Immature natural killer cell (primary cell): ENCODE measurements at places on chromosomes 6 and 20.
A peak's percentile ranks its signal among the peaks of the same experiment; 100 is the strongest.

- peak within 1 kb of the TSS; percentile 88 for H3K27ac ChIP-seq
- peak within 1 kb of the TSS; percentile 98 for H3K4me3 ChIP-seq
- peaks cover 28% of the 10 kb centered on the region for H3K4me1 ChIP-seq
- H3K27me3 ChIP-seq = peaks cover 5% of the 10 kb centered on the region
- peaks cover 5% of the 10 kb centered on the region for H3K36me3 ChIP-seq
- peak; percentile 94 for DNase-seq
Measured at GRCh38 chr6:97282726-97283617, at the start of gene MMS22L. Gene MMS22L (minus strand): TSS chr6:97283216. CDS start chr6:97282477, 739 bp downstream.

DNA sequence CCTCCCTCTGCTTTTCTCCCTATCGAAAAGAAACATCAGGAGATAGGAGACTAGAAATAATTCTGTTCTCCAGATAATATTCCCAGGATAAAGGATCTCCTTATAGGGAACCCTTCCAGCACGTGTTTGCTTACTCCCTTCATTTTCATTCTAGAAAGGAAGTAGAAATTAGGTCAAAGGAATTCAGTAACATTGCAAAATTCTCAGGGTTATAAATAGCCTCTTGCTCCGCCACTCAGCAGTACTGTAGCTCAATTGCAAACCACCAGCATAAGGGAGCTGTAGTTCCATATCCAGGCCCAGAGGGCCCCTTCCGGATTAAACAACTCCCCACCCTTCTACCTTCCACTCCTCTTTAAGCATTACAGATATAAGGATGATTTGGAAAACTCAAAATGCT lies 6.2 kb downstream of the ELMO2 start:
- H3K36me3 ChIP-seq = peaks cover 10% of the 10 kb centered on the region
- DNase-seq = no peak
- H3K27me3 ChIP-seq = peaks cover 2% of the 10 kb centered on the region
- peak overlapping the region; percentile 87 for H3K4me3 ChIP-seq

DNA sequence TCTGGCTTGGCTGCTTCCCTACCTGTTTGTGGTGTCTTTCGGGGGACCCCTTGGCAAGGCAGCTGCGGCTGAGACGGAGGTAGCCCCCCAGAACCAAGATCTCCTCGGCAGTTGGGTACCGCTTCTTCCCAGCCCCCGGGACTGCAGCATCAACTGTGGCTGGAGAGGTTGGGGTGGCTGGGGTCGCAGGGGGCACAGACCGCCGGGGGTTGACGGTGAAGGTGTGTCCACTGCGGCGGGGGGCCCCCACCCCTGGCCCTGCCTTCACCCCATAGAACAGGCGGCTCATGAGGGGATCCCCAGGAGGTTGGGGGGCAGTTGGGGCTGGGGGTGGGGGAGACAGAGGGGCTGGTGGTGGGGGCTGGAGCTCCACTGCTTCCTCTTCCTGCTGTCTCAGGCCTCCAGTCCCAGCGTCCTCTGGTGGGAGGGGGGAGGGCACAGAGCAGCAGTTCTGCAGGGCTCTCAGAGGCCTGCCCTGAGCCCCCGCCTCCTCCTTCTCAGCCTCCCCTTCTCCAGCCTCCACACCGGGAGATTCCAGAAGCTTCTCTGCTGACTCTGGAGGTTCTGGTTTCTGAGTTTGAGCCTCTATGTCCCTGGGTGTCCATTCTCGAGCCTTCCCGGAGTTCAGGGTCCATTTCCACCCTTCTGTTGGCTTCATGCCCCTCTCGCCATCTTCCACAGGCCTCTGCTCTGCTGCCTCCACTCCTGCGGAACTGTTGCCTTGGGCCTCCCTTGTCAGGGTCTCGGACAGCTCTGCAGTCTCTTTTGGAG lies 1.9 kb downstream of the PPP1R18 start:
- H3K27ac ChIP-seq = peak overlapping the region; percentile 100
- DNase-seq = peak; percentile 43
- H3K27me3 ChIP-seq = peaks cover 16% of the 10 kb centered on the region
- H3K4me1 ChIP-seq = peaks cover 69% of the 10 kb centered on the region
- H3K36me3 ChIP-seq = peaks cover 25% of the 10 kb centered on the region

DNA sequence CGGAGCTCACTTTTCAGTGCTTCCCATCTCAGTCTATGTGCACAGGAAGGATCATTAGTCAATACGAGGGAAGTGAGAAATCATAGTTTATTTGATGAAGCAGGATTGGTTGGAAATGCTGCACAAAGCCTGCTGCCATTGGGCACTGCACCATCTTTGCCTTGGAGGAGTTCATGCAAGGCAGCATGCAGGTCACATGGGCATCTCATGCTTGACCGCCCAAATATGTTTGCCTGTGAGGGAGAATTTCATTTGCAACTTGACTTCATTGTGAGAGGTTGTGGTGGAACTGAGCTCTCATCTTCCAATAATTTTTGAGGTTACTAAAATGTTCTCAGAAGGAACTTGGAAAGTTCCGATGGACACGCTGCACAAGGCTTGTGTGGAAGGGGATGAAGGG lies 83.9 kb upstream of the SYNDIG1 start:
- H3K4me3 ChIP-seq = no peak overlapping the region
- peaks cover 18% of the 10 kb centered on the region for H3K4me1 ChIP-seq
- H3K27ac ChIP-seq = no peak overlapping the region
- DNase-seq = no peak
- no peaks in the 10 kb centered on the region for H3K36me3 ChIP-seq
- peaks cover 6% of the 10 kb centered on the region for H3K27me3 ChIP-seq

GRCh38 chr20:33947709-33948295 lies 45.9 kb upstream of the RALY start:
- peaks cover 3% of the 10 kb centered on the region for H3K27me3 ChIP-seq
- H3K4me3 ChIP-seq = no peak overlapping the region
- H3K36me3 ChIP-seq = peaks cover 4% of the 10 kb centered on the region
- no peak overlapping the region for H3K27ac ChIP-seq

- H3K4me1 ChIP-seq = no peaks in the 10 kb centered on the region
- no peak for DNase-seq
- H3K4me3 ChIP-seq = no peak overlapping the region
- H3K36me3 ChIP-seq = no peaks in the 10 kb centered on the region
- H3K27me3 ChIP-seq = no peaks in the 10 kb centered on the region
Measured at GRCh38 chr20:57048027-57048869, 218.2 kb downstream of the BMP7 start.

GRCh38 chr6:56713254-56713672 lies 70.6 kb upstream of the DST start:
- H3K4me3 ChIP-seq = no peak overlapping the region
- no peaks in the 10 kb centered on the region for H3K4me1 ChIP-seq
- H3K27ac ChIP-seq = no peak overlapping the region
- no peak for DNase-seq
- H3K27me3 ChIP-seq = no peaks in the 10 kb centered on the region

DNA sequence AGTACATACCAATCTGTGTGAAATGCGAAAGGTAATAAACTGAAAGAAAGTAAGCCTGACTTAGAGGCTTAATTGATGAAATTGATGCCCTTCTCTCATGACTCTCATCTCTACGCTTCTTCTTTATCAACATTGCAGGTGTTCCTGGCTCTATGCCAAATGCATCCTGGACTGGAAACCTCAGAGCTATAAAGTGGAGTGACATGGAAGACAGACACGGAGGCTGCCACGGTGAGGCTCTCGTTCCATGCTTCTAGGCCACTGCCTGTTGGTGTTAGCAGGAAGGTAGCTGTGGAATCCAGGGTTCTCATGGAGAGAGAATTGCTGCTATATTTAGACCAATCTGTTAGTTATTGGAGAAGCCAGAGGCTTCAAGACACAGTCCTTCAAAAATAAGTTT lies 73.2 kb downstream of the C6orf52 start:
- DNase-seq = no peak
- H3K27me3 ChIP-seq = no peaks in the 10 kb centered on the region
- no peak overlapping the region for H3K4me3 ChIP-seq
- no peak overlapping the region for H3K27ac ChIP-seq
- no peaks in the 10 kb centered on the region for H3K36me3 ChIP-seq
- H3K4me1 ChIP-seq = peaks cover 7% of the 10 kb centered on the region

- no peak for DNase-seq
- no peak overlapping the region for H3K4me3 ChIP-seq
- no peak overlapping the region for H3K27ac ChIP-seq
- peaks cover 2% of the 10 kb centered on the region for H3K27me3 ChIP-seq
- no peaks in the 10 kb centered on the region for H3K4me1 ChIP-seq
- no peaks in the 10 kb centered on the region for H3K36me3 ChIP-seq
Measured at GRCh38 chr6:53945765-53946407, 151.1 kb downstream of the LRRC1 start.

GRCh38 chr6:42340511-42340910 lies 111.2 kb downstream of the TRERF1 start:
- H3K27me3 ChIP-seq = peaks cover 2% of the 10 kb centered on the region
- H3K4me1 ChIP-seq = peaks cover 34% of the 10 kb centered on the region
- H3K36me3 ChIP-seq = no peaks in the 10 kb centered on the region
- no peak for DNase-seq
- H3K4me3 ChIP-seq = no peak overlapping the region
- no peak overlapping the region for H3K27ac ChIP-seq

GRCh38 chr6:147040121-147040910 lies 163.9 kb upstream of the STXBP5 start:
- DNase-seq = no peak
- no peaks in the 10 kb centered on the region for H3K36me3 ChIP-seq
- no peak overlapping the region for H3K4me3 ChIP-seq
- no peak overlapping the region for H3K27ac ChIP-seq
- peaks cover 3% of the 10 kb centered on the region for H3K27me3 ChIP-seq
